ENCODE measurements at places on chromosomes 6 and 20.
A peak's percentile ranks its signal among the peaks of the same experiment; 100 is the strongest.

GRCh38 chr6:71420095-71420692 is 131.6 kb downstream of the OGFRL1 start:
- no peak for DNase-seq

GRCh38 chr20:13474467-13474866 is 164.3 kb downstream of the TASP1 start:
- no peak for DNase-seq

DNA sequence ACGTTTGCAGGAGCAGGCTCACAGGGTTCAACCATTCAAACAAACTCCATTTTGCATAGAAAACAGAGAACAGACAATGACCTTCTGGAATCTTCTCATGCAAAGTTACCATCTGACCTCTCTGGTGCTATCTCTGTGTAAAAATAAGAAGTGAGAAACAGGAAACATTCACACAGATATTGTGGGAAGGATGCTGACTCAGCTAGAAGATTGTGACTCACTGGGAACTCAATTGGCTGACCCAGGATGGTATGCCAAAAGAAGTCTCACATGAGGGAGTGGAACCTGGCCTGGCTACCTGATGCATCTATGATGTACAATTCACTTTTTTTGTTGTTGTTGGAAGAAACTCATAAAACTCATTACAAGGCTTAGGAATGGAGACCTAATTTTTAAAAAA is 61.1 kb upstream of the TBX18 start:
- no peak for DNase-seq

- DNase-seq: no peak
Observed at GRCh38 chr6:38617856-38618255, 21.9 kb downstream of the BTBD9 start.

- DNase-seq: no peak
Observed at GRCh38 chr6:137878029-137878428, 11.0 kb downstream of the TNFAIP3 start.

DNA sequence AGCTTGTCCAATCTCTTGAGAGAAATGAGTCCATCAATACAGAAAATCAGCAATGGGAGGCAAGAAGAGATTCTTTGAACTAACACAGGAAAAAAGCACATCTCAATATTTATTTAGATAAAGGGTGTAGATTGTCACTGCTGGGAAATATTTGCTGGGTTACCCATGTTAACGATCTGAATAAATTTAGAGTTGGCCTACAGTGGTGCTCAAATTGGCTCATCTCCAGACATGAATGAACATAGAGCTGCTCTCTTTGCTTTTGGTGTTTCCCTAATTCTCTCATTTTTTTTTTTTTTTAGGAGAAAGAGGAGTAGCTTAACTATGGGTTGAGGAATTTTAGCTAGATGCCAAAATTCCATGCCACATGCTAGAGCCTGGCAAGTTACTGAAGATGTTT is 471.2 kb downstream of the PKHD1 start:
- no peak for DNase-seq

DNA sequence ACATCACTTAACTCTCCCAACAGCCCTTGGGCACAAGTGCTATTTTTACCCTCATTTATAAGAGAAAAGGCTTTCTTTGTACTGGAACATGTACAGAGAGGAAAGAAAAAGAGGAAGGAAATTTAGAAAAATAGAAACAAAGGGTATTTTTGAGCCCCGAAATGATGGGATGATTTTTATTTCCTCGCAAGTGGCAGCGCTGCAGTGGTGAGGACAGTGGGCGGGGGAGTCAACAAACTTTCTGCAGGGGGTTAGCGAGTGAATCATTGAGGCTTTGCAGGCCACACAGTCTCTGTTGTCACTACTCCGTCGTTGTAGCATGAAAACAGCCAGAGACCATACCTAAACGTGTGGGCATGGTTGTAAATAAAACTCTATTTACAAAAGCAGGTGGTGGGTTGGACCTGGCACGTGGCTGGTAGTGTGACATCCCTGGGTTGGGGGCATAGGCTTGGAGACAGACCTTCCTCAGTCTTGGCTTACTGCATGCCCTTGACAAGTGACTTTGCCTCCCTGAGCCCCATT is 25.5 kb upstream of the OCSTAMP start:
- DNase-seq: no peak

- no peak for DNase-seq
Observed at GRCh38 chr6:2624177-2624576, 126.5 kb downstream of the MYLK4 start.

- DNase-seq: no peak
Observed at GRCh38 chr6:168440520-168441433, at the start of gene SMOC2. Gene SMOC2, plus strand, starts transcription at chr6:168441184. Its CDS starts 187 bp downstream, at chr6:168441371.

- peak; percentile 90 for DNase-seq
Observed at GRCh38 chr6:32153564-32154513, at the start of gene PPT2. Gene PPT2, plus strand, starts transcription at chr6:32154141. Its CDS starts 454 bp downstream, at chr6:32154595.

DNA sequence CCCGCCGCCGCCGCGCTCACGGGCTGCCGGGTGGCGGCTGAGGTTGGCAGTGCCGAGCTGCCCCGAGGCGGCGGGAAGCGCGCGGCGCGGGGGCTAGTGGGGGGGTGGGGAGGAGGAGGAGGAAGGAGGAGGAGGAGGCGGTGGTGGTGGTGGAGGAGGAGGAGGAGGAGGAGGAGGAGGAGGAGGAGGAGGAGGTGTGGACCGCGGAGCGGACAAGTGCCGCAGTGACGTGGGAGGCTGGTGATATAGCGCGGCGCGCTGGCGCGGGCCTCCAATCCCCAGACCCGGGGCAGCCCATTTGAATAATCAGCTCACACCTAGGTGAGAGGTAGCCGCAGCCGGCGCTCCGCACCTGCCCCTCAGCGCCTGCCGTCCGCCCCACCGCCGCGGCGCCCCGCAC is at the start of gene FOXA2:
Gene FOXA2 (minus strand): TSS at position 51 of the 400 bp plus-strand sequence. CDS start 294 bp downstream, outside the sequence.
- DNase-seq: no peak

DNA sequence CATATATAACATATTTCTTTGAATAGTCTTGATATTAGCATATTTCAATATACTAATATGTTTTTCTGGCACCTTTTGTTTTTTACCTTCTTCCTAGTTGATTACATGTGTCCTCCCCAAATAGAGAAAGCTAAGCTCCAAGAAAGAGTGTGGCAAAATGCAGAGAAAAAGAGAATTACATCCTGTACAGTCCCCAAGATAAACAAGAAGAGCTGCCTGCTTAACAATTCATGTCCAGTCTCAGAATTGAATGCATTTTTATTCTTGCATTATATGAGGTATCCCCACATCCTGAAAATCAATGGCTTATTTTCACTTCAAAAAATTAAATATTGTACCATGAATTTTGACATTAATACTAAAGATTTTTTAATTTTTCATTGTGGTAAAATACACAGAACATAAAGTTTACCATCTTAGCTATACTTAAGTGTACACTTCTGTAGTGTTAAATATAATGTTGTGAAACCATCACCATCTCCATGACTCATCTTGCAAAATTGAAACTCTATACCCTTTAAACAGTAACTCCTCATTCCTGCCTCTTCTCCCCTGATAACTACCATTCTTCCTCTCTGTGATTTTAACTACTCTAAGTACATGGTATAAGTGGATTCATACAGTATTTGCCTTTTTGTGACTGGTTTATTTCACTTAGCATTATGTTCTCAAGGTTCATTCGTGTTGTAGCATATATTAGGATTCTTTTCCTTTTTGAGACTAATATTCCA is 490.3 kb downstream of the COL12A1 start:
- peak; percentile 49 for DNase-seq

- no peak for DNase-seq
Observed at GRCh38 chr6:159398633-159399032, 229.4 kb downstream of the FNDC1 start.

- DNase-seq: no peak
Observed at GRCh38 chr6:90048206-90048967, 154.1 kb downstream of the GJA10 start.

- no peak for DNase-seq
Observed at GRCh38 chr6:138943089-138943625, 44.9 kb downstream of the REPS1 start.

DNA sequence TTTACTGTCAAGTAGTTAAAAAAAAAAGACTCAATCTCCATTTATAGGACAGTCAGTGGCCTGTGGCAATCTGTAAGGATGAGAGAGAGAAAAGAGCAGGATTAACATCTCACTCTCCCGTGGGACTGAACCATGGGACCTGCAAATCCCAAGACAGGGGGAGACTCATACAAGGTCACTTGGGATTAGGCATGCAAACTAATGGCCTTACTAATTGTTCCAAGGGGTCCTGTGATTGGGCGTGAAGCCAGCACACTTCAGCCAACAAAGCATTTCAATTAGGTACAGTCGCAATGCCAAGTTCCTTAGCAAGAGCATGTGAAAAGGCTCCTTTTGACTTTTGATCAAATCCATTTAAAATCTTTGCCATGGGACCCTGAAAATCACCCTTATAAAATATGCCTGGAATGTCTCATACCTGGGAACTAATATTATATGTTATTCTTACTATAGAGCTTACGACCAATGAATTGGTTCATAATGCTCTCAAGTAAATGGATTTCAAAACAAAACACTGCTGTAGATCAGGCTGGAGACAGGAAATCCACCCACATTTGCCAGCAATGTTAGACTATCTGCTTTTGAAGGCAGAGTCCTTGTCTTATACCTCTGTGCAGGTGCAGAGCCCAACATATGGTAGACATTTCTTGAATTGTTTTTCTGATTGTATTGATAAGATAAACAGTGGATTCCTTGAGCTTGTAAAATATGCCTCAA is 412.5 kb downstream of the GJA1 start:
- no peak for DNase-seq

DNA sequence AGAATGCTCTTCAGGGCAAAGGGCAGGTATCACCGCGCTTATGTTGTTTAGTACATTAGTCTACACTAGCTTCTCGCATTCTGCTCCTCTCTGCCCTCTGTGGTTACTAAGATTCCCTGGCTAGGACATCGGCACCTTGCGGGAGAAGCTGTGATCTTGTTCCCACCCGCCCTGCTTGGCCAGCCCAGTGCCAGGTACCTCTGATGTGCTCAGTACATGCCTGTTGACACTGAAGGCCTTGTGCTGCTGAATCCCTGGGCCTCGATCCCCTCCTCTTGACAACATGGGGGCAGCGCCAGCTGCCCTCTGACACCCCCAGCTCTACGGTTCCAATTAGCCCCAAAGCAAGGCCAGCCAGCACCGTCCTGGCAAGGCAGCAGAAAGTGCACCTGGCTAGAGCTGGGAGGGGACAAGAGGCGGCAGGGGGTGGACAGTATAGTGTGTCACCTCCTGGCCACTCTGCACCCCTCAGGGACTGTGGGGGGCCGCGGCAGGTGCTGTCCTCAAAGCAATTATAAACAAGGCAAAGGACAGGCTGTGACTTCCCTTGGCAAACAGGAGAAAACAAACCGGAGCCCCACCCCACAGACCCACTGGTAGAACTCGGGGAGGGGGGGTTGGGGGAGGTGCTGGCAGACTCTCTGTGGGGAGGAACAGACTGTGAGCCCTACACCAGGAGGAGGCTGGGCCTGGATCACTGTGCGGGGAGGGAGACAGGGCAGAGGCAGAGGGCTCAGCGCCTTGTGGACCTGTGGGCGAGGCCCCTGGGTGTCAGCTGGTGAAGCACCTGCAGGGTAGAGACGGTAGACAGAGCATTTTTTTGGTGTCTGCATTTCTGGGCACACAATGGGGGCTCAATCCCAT is 7.1 kb downstream of the TFEB start:
- DNase-seq: no peak

- no peak for DNase-seq
Observed at GRCh38 chr20:62273416-62273815, 29.4 kb upstream of the ADRM1 start.

DNA sequence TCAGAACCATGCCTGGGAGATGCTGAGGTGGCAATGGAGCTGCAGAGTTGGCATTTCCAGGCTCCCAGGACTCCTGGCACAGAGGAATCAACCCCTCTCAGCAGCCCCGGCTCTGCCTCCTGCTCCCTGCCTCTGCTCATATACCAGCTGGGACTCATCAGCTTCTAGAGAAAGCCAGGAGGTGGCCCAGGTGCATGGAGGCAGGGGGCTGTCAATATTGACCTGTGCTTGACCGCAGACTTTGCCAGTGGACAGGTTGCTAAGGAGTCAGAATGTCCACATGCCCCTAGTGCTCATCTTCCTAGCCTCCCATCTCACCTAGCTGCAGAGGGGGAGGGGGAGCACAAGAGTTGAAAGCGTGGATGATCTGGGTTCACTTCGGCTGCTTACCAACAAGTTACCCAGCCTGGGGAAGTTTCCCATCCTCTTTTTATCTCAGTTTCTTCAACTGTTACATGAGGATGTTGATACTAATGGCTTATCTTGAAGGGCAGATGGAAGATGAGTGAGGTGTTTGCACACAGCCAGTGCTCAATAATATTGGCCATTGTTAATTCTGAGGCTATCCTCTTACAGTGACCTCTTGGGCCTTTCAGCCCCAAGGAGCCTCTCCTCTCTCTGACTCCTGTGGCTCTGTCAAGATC is 9.2 kb upstream of the SCRT2 start:
- no peak for DNase-seq

DNA sequence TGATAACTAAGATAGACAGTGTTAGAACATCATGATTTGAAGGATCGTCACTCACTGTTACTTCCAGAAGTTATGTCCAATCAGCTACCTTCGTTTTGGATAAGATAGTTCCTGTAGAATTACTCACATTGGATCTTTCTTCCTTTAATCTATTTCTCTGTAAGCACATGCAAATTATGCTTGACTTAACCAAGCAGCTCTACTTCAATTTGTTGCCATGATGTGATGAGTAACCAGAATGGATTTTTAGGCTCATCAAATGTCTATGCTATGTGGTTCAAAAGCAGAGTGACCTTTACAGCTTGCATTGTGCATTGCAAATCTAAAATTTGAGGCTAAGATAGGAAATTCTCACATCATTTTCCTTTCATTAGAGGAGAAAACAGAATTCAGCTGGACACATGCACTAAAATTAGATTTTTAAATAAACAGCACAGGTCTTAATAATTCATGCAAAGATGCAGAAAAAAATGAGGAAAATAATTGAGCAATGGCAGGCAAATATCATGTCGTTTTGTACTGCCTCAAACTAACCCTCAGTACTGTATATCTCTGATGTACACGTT is 76.7 kb upstream of the ZFP64 start:
- DNase-seq: no peak

DNA sequence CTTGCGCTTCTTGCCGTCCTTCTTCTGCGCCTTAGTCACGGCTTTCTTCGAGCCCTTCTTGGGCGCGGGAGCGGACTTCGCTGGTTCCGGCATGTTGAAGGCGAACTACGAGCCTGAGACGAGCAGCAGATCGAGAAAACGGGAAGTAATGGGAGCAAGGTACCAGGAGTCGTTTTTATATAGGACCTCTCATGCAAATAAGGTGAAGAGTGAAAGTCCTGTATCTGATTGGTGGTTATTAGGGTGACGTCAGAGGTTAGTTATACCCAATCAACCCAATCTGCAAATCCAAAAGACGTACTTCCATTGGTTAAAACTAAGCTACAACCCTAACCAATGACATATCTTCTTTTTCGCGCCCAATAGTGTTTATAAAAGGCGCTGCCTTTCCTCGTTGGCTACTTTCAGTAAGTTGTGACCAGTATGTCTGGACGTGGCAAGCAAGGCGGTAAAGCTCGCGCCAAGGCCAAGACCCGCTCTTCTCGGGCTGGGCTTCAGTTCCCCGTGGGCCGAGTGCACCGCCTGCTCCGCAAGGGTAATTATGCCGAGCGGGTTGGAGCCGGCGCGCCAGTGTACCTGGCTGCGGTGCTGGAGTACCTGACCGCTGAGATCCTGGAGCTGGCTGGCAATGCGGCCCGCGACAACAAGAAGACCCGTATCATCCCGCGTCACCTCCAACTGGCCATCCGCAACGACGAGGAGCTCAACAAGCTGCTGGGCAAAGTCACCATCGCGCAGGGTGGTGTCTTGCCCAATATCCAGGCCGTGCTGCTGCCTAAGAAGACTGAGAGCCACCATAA is 100.6 kb upstream of the PRSS16 start:
- peak; percentile 99 for DNase-seq

- no peak for DNase-seq
Observed at GRCh38 chr6:158044525-158044888, 62.8 kb downstream of the SYNJ2 start.

Measured in H4 (cell line).